ENCODE measurements at places on chromosomes 1 and 21. TPM values are rescaled to one million over a fixed set of nuclear protein-coding genes. Genes with fewer than 3 reads are reported as not detected.

DNA sequence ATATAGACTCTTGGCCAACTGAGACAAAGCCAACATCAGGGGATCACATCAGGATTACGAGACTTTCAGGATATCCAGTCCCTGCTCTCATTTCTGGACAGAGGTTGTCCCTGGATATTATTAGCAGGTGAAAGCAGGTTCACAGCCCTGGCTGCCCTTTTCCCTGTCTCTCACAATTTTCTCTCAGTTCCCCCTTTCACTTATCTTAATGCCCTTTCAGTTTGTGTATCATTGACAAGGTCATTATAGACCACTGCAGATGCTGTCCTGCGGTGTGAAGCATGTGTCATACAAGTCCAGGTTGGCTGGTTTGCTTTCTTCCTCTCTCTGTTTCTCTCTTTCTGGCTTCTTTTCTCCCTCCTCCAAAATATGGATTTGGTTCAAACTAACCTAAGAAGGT lies 2.1 kb upstream of the KLHDC9 start:
- DNase-seq = no peak

GRCh38 chr1:100456880-100457279 lies 81.1 kb upstream of the GPR88 start:
- DNase-seq = no peak

- DNase-seq = no peak
Observed at GRCh38 chr1:5200006-5200405, 545.6 kb downstream of the AJAP1 start.

DNA sequence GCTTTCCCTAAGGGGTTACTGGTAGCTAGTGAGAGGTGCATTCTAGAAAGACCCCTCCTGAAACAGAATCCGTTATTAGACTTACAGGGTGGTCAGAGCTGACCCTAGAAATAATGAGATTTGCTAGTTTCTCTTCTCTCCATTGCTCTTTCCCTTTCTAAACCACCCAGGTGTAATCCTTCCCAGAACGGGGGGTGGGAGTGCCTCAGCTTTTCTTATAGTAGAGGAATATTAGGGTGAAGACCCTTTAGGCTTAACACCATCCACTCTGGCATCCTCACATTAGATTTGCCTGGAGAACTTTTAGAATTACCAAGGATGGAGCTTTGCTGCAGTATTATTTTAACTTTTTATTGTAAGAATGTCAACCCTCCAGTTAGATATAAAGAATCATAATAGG lies 49.4 kb downstream of the CAPN9 start:
- DNase-seq = no peak

DNA sequence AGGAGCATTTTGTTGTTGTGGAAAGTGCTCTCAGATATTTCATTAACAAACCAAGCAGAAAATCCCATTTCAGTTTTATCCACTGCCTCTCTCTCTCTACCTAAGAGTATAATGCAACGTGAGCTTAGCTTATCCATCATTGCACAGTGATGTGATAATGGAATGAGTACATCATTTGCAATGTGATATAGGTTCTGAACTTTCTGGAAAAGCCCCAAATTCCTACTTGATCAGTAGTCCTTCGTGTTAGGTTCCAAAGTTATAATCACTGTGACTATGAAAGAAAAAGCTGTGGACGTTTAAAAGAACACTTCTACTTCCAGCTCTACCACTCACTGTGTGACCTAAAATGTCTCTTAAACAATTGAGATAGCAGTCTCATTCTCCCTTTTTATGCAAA lies 76.4 kb upstream of the PRMT6 start:
- DNase-seq = no peak

- no peak for DNase-seq
Observed at GRCh38 chr1:117143871-117144270, 22.3 kb upstream of the TRIM45 start.

The AMY2B gene
- total RNA-seq = 18.0 TPM

The ANXA9 gene
- 9.3 TPM for total RNA-seq

The CA14 gene
- 5.6 TPM for total RNA-seq

The TMEM82 gene
- 33.0 TPM for total RNA-seq

The MARK1 gene
- 0.38 TPM for total RNA-seq

The OR10J4 gene
- not detected for total RNA-seq

The SPATA21 gene
- total RNA-seq = not detected

The FLG2 gene
- total RNA-seq = not detected

The SUSD4 gene
- total RNA-seq = 1.3 TPM

The CD2 gene
- total RNA-seq = 0.43 TPM
